Neural progenitor cell (in vitro differentiated cells): ENCODE measurements at places on chromosomes 13 and 19. TPM values are rescaled to one million over a fixed set of nuclear protein-coding genes. Genes with fewer than 3 reads are reported as not detected.

Gene DAND5
- 0.06 and 0.07 TPM in 2 replicates for total RNA-seq

DNA sequence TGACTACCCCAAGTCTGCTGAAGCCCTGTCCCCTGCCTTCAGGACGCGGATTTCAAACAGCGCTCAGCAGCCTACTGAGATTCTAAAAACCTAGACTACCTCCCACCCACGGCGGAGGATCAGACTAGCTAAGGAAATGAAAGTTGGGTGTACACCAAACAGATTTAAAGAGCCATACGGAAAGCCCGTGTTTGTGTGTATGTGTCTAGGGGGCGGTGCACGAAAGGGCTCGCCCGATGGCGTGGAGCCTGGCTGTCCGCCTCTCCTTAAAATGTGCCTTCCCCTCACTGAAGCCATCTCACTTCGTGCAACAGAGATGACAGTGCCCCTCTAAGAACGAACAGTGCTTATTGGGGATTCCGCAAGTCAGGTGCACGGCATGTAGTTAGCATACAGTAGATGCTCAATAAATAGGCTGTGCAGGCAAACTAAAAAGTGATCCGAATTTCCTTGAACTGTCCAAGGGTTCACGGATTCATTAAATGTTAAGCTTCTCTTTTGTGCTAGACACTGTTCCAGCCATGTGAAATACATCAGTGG is 639 bp downstream of the LENG1 start:
- peaks cover 4% of the 10 kb centered on the region for H3K4me1 ChIP-seq
- DNase-seq: peak; percentile 27
- peaks cover 19% of the 10 kb centered on the region for H3K27me3 ChIP-seq
- peak overlapping the region; percentile 69 for H3K4me3 ChIP-seq
- no peaks in the 10 kb centered on the region for H3K36me3 ChIP-seq

DNA sequence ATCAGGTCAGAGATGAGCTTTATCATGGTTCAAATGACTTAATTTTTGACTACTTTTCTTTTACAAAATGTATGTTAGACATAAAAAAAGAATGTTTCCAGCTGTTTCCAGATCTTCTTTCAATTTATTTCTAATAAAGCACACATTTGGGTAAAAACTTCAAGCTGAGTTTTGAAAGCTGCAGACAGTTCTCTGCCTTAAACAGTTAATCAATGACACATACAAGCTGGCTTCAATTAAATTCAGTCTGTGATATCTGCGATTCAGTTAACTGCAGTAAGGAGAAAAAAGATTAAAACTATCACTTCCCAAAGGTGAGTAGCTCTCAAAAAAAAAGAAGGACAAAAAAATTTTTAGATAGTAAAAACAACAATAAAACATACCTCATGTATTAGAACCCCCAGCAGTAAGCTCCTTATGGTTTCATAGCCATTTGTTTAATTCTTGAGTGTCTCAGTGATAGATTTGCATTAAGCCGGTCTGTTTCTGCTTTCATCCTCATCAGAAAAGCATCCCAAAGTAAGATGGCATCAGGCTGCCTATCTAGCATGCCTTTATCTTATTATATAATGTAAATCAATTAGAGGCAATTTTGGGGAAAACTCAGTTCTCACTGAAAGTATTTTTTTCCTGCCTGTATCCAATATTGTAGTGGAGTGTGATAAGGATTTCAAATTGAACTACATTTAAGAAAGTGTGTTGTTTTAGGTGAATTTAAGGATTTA is 81.8 kb upstream of the STARD13 start:
- H3K27me3 ChIP-seq: no peaks in the 10 kb centered on the region
- no peaks in the 10 kb centered on the region for H3K4me1 ChIP-seq
- no peaks in the 10 kb centered on the region for H3K36me3 ChIP-seq
- DNase-seq: no peak
- no peak overlapping the region for H3K27ac ChIP-seq

DNA sequence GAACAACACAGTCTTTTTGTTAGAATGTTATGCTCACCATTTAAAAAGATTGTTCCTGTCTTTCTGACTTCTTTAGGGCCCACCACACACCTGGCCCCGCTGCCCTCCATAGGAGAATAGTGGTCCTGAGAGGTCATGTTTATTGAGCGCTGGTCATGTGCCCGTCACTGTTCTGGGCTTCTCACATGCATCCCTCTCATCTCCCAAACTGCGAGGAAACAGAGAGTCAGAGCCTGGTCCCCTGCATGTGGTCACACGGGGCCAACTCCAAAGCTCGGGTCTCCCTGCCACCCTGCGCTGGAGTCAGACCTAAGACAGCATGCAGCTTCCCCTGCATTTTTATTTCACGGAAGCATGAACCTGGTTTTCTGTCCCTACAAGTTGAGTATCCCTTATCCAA is 70.4 kb upstream of the GPR183 start:
- no peaks in the 10 kb centered on the region for H3K36me3 ChIP-seq
- DNase-seq: no peak
- no peaks in the 10 kb centered on the region for H3K27me3 ChIP-seq
- H3K4me3 ChIP-seq: no peak overlapping the region

DNA sequence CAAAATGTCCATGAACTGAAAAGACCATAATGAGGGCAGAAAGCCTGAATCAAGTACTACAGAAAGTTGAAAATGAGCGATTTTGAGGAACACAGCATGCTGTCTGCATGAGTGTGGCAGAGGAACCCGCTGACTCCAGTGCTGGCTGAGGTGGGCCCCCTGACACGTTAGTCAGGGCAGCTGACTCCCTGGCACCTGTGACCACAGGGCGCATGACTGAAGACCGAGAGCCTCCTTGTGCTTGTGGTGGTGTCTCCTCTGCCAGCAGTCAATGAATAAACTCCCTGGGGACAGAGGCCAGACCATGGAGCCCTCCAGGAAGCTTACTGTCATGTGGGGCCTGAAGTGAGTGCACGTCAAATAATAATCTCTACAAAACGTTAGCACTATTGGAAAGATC is 38.4 kb upstream of the VSTM2B start:
- DNase-seq: no peak
- no peak overlapping the region for H3K4me3 ChIP-seq
- peaks cover 2% of the 10 kb centered on the region for H3K27me3 ChIP-seq
- H3K36me3 ChIP-seq: no peaks in the 10 kb centered on the region
- no peaks in the 10 kb centered on the region for H3K4me1 ChIP-seq
